ENCODE measurements at places on chromosomes 3 and 15.

- no peak for DNase-seq
These were observed 78.3 kb upstream of the ICE2 start for GRCh38 chr15:60557191-60557618.

GRCh38 chr3:192847941-192848340, 69.7 kb downstream of the MB21D2 start:
- DNase-seq, result no peak

DNA sequence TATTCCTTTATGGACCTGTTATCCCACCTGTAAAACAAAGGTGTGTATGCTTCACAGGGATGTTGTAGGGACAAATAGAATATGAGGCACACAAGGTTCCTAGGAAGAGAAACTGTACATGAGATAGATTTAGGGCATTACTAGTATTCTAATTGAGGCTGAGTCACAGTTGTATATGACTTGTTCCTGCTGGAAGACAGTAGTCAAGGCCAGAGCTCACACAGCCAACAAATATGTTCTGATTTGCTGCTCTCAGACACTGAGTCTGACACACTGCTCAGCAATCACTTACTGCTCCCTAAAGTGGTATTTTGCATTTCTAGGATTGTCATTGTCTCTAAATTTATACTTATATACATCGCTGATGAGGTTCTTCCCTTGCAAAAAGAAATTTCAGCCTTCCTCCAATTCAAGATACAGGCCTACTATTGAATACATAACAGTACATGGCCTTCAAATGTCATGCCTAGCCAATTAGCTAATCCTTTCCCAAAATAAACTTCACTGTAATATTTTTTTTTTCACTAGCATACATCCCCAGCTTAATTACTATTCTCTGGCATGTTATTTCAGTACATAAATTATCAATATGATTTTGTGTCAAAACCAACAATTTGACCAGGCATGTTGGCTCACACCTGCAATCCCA, 69.8 kb downstream of the TIGIT start:
- no peak for DNase-seq

- no peak for DNase-seq
These were observed 61.1 kb downstream of the ST3GAL6 start for GRCh38 chr3:98824256-98824655.

- DNase-seq, result no peak
These were observed 104.8 kb downstream of the PLCH1 start for GRCh38 chr3:155640098-155640497.
